ENCODE measurements at places on chromosomes 11 and 22.

- no peak for DNase-seq
Observed at GRCh38 chr22:49536571-49537131, 291.0 kb downstream of the BRD1 start.

DNA sequence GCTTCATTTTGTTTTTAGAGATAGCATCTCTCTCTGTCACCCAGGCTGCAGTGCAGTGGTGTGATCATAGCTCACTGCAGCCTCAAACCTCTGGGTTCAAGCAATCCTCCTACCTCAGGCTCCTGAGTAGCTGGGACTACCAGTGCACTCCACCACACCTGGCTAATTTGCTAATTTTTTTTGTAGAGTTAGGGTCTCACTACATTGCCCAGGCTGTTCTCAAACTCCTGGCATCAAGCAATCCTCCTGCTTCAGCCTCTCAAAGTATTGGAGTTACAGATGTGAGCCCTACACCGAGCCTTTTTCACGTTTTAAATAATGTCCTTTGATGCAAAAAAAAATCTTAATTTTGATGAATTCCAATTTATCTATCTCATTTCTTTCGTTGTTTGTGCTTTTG is 75.4 kb upstream of the LINC01488 start:
- DNase-seq = no peak

- no peak for DNase-seq
Observed at GRCh38 chr11:10604798-10605197, 36.3 kb upstream of the LYVE1 start.

DNA sequence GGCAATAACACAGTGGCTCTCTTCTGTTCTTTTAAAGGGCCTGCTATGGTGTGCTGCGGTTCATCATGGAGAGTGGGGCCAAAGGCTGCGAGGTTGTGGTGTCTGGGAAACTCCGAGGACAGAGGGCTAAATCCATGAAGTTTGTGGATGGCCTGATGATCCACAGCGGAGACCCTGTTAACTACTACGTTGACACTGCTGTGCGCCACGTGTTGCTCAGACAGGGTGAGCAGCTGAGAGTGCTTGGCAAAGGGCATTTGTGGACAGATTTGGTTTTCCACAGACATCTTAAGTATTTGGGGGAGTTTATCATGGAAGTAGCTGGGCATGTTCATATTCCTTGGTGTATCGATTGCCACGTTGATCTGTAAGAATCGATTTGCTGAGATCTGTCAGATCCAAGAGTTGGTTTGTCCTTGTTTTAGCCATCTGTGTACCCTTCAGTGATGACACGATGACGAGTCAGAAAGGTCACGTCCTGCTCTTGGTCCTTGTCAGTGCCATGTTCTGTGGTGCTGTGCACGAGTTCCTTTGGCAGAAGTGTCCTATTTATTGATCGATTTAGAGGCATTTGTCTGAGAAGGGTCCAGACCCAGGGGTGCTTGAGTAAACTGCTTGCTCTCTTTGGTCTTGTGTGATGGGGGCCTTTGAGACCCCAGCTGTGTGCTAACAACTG is 4.8 kb downstream of the RPS3 start:
- no peak for DNase-seq

GRCh38 chr11:10400856-10401255 is 54.2 kb upstream of the AMPD3 start:
- DNase-seq = no peak

- peak; percentile 85 for DNase-seq
Observed at GRCh38 chr11:123137431-123138224, 57.4 kb downstream of the CLMP start.

- peak; percentile 83 for DNase-seq
Observed at GRCh38 chr11:121464352-121464946, 11.7 kb upstream of the SORL1-AS1 start.

- no peak for DNase-seq
Observed at GRCh38 chr11:71349627-71350026, 97.2 kb upstream of the SHANK2 start.

DNA sequence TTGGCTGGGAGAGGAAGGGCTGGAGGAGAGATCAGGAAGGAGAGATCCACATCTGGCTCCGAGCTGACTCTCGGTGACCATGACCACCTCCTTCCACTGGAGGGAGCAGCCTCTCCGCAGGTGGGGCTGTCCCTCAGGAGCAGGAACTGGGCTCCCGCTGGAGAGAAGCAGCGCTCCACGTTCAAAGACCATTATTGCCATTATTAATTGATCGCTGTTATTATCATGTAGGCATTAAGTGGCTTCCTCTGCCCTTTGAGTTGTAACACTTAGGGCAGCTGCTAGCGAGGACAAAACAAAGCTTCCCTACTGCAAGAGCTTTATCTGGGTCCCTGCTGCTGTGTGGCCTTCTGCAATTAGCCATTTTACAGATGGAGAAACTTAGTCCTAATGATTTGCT is 251.9 kb downstream of the ST3GAL4 start:
- DNase-seq = no peak

DNA sequence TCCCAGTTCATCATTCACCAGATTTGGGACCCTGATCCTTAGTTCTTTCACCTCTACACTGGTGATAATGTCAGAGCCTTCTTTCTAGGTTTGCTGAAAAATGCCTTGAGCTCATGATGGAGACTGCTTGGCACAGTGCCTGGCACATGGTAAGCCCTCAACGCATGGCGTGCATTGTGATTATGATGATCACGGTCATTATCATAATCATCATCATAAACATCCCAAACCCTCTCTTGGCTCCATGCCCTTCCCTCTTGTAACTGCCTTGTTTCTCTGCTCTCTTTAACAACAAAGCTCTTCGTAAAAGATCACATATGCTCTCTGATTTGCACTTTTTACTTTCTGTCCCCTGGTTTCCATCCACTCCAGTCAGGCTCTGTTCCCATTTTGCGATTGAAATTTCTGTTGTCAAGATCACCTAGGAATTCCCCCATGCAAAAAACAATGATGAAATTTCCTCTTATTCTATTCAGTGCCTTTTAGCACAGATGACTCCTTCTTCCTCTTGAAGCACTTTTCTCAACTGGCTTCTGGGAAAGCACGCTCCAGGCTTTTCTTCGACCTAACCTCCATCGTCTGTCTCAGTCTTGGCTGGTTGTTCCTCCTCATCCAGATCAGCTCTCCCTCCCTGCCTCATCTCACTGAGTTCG is 479.1 kb downstream of the OPCML start:
- no peak for DNase-seq

- DNase-seq = no peak
Observed at GRCh38 chr22:46428602-46429324, 93.2 kb downstream of the TRMU start.

DNA sequence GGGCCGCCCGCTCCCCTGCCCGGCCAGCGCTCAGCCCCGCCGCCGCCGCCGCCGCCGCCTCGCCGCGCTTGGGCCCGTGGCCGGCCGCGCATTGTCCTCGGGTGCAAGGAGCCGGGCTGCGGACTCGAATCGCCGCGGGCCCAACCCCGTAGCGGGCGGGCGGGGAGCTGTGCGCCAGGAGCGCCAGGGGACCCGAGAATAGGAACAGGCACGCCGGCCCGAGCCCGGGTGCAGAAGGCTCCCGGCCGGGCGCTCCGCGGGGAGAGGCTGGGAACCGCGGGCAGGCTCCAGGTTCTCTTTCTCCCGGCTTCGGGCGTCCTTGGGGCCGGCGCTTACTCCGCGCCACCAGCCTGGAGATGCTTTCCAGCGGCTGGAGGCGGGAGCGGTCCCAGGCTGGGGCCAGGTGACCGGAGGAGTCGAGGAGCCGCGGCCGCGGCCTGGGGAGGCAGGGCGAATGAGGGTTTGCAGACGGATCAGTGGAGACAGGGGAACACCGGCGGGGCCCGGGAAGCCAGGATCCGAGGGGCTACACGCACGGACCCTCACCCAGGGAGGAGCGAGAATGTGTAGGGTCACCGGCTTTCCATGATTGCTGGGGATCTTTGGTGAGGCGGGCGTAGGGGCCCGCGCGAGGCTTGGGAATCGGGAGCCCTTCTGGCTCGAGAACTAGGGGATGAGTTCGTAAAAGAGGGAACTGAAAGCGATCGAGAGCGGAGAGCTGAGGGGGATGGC is 726 bp downstream of the PKNOX2 start:
- no peak for DNase-seq

DNA sequence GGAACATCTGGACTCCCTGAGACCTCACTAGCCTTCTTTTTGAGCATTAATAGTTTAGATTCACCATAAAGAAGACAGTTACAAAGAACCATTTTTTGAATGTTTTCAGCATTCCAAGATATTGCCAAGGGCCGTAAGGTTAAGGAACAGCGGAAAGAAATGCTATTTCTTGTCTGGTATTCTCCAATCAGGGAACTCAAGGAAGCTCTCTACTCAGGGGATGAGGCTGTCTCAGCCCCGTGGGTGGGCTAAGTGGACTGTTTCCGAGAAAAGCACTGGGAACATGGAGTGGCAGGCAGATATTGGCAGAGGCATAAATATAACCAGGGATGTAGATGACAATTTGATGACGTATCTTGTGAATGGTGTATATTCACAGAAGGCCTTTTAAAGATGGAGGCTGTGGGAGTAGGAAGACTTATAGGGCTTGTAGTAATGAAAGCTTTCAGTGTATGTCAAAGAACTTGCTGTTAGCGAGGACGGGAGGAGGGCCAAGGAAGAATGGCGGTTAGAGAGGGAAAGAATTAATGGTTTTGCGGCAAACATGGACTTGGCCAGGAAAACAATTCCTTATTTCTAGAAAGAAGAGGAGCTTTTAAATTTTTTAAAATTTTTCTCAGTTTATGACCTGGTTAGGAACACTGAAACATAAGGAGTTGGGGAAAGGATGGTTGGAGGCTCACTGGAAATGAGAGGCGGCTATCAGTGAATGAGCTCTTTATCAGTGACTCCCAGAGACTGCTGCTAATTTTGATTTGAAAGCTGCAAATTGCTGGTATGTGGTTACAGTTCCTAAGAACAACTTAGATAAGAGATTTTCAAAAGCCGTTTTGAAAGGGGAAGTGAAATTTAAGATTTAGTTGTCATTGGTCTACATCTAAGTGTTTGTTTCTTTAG is 64.6 kb downstream of the ST3GAL4 start:
- DNase-seq = no peak

All from coronary artery (tissue), 2 donors.